ENCODE measurements at places on chromosomes 11 and 22.

DNA sequence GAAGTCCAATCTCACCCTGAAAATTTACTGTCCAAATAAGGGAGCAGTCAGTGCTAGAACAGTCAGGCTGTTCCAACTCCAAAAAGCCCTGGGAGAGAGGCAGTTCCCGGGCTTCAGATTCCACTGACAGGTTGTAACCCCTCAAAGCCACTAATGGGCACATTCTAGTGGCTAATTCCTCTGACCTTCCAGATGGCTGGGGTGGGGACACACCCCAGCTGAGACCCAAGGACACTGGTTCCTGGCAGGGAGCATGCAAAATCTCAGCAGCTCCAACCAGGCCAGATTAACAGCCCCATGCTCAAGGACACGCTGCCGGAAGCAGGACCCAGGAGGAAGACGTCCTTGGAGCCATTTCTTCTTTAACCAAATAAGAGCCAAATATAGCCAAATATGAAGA, 92.7 kb downstream of the RPL27A start:
- no peak for DNase-seq

- DNase-seq: no peak
Observed at GRCh38 chr11:96288915-96289314, 54.1 kb downstream of the MAML2 start.

DNA sequence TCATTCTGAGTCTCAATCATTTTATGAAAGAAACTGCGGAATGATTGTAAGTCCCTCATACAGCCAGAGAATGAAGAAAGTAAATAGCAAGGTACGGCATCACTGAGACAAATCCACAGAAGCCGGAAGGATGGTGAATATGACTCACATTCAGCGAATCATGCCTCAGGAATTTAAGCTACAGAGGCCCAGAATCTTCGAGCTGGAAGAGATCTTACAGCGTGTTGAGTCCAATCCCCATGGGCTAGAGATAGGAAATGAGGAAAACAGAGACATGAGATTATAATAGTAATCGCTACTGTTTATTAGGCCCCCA, 173.2 kb downstream of the KIF18A start:
- DNase-seq: no peak

- no peak for DNase-seq
Observed at GRCh38 chr11:68038226-68038717, 553 bp upstream of the TCIRG1 start.

DNA sequence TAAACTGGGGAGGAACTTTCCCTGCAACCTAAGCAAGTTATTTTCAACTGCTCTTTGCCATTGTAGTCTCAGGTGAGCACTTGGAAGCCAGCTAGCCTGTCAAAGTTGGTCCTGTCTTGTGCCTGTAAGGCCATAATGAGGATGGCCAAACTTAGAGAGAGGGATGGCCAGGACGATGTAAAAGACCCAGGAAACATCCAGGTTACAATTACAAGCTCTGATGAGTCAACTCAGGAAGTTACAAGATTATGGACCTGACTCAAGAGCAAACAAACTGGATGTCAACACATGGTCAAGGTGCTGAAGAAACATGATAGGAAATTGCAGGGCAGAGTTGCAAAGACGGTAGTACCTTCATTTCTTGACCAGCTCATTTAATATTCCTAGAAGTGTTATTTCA, 1.6 kb downstream of the GTPBP1 start:
- DNase-seq: no peak

- DNase-seq: no peak
Observed at GRCh38 chr11:22666688-22667439, 453 bp downstream of the GAS2 start.

GRCh38 chr11:131811383-131811782, 441.0 kb downstream of the NTM start:
- no peak for DNase-seq

DNA sequence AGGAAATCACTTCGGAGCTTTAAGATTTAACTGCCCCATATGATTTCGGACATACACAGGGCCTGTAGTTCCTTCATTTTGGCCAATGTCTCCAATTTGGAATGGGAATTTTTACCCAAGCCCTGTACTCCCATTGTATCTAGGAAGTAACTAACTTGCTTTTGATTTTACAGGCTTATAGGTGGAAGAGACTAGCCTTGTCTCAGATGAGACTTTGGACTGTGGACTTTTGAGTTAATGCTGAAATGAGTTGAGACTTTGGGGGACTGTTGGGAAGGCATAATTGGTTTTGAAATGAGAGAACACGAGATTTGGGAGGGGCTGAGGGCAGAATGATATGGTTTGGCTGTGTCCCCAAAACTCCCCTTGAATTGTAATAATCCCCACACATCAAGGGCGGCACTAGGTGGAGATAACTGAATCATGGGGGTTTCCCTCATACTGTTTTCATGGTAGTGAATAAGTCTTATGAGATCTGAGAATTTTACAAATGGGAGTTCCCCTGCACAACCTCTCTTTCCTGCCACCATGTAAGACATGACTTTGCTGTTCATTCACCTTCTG, 130.5 kb downstream of the LARGE1 start:
- DNase-seq: no peak

- DNase-seq: no peak
Observed at GRCh38 chr11:34426766-34427185, 12.0 kb upstream of the CAT start.

- DNase-seq: no peak
Observed at GRCh38 chr11:86923999-86924766, 31.0 kb downstream of the FZD4 start.

GRCh38 chr22:17612057-17612456, 16.5 kb downstream of the ATP6V1E1 start:
- DNase-seq: no peak

DNA sequence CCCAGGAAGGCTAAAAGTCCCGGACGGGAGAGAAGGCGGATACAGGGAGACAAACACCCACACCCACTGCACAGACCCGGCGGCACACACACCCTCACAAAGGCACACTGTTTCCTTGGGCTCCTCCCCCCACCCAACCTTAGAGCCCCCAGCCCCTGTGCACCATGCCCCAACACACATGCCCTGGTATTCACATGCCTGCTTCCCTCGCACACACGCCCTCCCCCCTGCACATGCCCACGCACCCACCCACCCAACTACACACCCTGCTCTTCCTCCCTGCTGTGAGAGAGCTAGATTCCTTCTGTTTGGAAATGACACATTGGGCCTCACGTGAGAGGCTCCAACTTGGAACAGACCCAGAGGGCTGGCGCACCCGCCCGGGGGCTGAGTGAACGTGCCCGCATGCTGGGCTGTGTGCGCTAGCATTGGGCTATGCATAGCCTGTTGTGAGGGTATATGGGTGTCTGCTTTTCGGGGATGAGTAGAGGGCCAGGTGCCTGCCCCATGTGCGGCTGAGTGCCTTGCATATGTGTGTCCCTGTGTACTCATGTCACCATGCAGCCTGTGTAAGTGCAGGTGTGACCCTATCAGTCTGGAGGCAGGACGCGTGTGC, 518 bp upstream of the CHRM1 start:
- DNase-seq: no peak

DNA sequence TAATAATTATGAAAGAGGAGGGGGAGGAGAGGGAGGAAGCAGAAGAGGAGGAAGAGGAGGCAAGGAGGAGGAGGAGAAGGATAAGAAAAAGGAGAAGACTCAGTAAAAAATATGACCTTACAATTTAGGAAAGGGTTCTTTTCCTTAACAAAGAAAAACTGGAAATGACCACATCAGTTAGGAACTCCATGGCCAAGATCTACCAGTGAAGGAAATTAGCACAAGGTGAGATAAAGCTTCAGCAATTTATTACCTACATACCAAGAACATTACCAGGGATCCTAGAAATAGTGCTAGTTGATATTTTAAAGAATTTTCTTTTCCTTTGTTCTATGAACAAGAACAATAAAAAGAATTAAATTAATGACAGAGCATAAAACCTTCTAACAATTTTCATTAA, 172.7 kb downstream of the LRRC4C start:
- no peak for DNase-seq

- DNase-seq: no peak
Observed at GRCh38 chr11:71463331-71464211, 10.6 kb downstream of the NADSYN1 start.

DNA sequence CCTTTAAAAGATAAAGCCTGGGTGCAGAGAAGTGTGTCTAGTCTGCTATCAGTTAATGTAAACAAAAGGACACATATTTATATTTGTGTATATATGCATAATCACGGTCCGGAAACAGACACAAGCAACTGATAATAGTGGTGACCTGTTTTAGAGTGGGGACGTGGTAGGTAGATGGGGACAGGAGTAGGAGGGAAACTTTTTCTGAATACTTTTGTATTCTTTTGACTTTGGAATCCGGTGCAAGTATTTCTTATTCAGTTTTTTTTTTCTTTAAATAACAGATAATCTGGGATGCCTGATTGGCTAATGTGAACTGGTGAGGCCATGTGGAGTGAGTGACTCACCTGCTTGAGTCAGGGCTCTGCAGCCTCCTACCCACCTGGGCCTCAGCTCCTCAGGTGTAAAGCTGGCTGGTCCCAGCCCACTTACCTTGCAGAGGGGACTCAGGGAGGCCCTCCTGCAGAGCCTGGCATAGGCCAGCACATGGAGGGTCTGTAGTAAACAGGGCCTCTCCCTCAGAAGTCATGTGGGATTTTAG, 15.3 kb downstream of the MICAL2 start:
- no peak for DNase-seq
